Memory B cell (primary cell): ENCODE measurements at places on chromosomes 5 and 9.

GRCh38 chr5:147049764-147050163 lies 171.2 kb upstream of the PPP2R2B start:
- no peak for DNase-seq

GRCh38 chr5:4563400-4563799 lies 576.7 kb upstream of the ADAMTS16 start:
- DNase-seq: no peak

DNA sequence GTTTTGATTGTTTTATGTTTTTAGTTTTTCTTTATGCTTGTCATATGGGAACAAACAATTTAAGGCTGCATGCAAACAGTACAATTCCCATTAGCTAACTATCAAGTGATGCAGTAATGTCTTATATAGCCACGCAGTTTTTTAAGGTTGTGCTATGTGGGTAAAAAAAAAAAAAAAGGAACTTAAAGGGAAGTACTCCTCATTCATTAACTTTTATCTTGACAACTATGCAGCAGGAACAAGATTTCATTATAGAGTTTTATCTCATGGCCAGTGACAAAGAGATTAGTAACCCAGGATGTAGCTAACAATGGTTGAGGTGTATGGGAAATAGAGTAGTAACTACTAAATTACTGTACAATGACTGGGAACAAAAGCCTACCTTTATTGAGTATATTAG lies 1008.2 kb upstream of the CDH9 start:
- DNase-seq: no peak

DNA sequence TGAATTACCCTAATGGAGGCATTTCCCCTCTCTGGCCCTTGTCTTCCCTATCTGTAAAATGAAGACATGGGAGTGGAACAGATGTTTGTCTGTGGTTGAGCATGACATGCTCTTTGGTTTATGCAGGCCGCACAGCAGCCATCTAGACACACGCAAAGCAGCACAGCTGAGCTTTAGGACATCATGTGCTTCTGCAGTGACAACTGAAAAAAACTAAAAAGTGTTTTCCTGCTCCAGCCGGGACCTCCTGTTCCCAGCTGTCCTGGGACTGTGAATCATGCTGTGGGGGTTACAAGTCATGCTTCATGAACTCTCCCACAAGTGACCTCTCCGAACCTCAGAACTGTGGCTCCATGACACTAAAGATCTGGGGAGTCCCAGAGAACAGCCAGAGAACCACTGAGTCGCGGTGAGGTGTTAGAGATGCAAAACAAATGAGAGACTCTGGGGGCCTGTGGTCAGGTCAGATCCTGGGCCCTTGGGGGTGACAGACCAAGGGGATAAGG lies 1.7 kb downstream of the SMIM3 start:
- no peak for DNase-seq

GRCh38 chr5:107277485-107278125 lies 393.1 kb downstream of the EFNA5 start:
- DNase-seq: no peak

GRCh38 chr5:141877356-141878185 lies 639 bp downstream of the PCDH1 start:
- DNase-seq: no peak

- no peak for DNase-seq
These were observed 141.4 kb downstream of the TMEM38B start for GRCh38 chr9:105835721-105836120.

DNA sequence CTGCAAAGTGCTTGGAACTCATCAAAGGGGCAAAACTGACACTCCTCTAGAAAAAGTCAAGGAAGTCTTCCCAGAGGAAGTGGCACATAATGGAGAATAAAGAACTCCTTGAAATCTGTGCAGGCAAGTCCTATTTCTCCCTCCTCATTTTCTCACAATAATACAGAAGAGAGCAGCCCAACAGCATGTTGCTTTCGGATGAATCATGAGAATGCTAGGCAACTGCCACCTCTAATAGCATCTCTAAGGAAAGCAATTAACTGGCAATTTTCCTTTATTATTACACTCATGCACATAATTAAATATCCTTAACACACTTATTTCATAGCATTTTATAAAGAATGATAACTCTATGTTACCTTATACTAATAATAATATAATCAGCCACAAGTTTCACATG lies 122.2 kb upstream of the PTGER4 start:
- DNase-seq: no peak

GRCh38 chr5:73733219-73733618 lies 107.2 kb downstream of the ARHGEF28 start:
- DNase-seq: no peak
